ENCODE measurements at places on chromosomes 7 and 10. TPM values are rescaled to one million over a fixed set of nuclear protein-coding genes. Genes with fewer than 3 reads are reported as not detected.
A peak's percentile ranks its signal among the peaks of the same experiment; 100 is the strongest.

- DNase-seq, result no peak
These were observed 18.2 kb upstream of the HECTD2 start for GRCh38 chr10:91391920-91392319.

DNA sequence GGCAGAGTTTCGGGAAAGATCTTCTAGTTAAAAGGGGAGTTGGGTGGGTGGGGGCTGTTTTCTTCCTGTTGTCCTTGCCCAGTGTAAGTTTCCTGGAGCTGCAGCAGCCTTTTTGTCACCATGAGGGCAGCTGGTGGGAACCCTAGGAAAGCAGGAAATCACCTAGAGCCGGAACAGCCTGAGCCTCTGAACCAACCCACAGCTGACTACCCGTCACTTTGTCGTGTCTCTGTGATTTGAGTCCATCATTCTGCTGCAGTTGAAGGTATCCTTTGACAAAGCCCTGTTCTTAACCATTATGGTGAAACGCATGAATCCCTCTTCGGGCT lies 1.2 kb upstream of the C10orf143 start:
- no peak for DNase-seq

GRCh38 chr10:102185811-102186527 lies 33.8 kb downstream of the NOLC1 start:
- no peak for DNase-seq

DNA sequence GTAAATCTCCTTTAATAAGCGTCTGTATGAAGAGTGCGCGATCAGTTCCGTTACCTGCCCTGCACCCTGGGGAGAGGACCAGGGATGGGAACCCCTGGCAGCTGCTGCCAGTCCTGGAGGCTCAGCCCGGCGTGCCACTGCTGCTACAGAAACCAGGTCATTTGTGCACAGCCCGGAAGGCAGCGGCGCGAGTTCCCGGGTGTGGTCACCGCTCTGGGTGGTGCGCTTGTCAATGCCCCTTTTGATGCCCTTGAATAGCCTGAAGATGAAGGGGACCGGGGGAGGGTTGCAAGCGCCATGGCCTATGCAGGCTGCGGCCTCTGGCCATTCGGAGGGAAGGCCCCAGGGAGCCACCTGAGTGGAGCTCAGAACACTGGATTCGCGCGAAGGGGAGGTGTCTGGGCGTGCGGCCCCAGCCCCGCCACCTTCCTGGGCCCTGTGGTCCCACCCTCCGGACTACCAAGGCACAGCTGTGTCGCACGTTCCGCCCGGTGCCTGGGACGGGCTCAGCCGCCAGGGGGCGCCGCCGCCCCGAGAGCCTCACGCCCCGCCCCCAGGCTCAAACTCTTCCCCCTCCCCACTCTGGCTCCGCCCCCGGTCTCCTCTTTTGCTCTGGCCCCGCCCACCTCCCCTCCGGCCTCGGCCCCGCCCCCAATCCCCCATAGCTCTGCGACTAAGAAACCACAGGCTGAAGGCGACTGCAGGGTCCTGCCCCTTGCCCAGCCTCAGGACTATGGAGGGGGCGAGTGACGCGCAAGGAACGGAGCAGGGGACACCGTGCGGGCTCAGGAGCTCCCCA lies 16.5 kb downstream of the AP5Z1 start:
- DNase-seq, result peak; percentile 75

GRCh38 chr7:155521743-155522398 lies 24.5 kb downstream of the CNPY1 start:
- DNase-seq, result no peak

- DNase-seq, result no peak
These were observed 92.9 kb downstream of the SVOPL start for GRCh38 chr7:138608275-138608674.

DNA sequence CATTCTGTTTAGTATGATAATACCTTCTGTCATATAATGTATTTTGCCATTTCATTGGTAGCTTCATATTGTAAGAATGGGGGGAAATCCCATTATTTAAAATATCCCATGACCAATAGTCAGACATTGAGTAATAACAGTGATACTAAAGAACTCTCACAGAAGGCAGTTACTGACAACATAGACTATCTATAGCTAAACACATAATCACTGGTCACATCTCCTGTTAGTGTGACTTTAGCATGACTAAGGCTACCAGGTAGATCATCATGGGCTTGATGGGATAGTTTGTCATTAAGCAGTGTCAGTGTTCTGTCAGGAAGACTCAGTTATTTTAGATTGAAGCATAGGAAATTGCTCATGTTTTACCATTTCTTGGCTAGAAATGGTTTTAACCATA lies 16.4 kb downstream of the OPN1SW start:
- no peak for DNase-seq

GRCh38 chr7:155741082-155741481 lies 71.2 kb downstream of the SHH start:
- no peak for DNase-seq

- no peak for DNase-seq
These were observed 800.1 kb upstream of the ZWINT start for GRCh38 chr10:57161157-57161556.

DNA sequence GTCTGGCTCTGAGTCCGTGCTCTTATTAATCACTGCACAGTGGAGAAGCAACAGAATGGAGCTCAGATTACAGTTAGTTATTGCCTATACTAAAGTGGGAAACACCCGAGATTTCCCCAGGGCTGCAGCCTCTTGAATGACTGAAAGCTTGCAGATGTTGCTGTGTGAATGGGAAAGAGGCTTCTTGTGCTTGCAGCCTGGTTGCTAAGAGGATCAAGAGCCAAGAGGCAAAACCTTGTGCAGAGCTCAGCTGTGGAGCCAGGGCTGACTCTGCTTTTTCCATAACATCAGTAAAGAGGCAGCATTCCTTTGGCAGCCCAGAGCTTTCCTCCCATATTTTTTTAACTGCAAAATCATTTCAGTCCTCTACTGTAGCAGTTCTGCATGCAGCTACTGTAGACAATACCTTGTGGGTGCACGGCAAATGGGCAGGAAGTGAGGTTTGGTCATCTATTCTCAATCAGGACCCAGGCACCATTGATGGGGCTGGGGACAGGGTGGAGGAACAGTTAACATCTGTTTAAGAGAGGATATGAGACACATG lies 86.5 kb downstream of the RALA start:
- no peak for DNase-seq

DNA sequence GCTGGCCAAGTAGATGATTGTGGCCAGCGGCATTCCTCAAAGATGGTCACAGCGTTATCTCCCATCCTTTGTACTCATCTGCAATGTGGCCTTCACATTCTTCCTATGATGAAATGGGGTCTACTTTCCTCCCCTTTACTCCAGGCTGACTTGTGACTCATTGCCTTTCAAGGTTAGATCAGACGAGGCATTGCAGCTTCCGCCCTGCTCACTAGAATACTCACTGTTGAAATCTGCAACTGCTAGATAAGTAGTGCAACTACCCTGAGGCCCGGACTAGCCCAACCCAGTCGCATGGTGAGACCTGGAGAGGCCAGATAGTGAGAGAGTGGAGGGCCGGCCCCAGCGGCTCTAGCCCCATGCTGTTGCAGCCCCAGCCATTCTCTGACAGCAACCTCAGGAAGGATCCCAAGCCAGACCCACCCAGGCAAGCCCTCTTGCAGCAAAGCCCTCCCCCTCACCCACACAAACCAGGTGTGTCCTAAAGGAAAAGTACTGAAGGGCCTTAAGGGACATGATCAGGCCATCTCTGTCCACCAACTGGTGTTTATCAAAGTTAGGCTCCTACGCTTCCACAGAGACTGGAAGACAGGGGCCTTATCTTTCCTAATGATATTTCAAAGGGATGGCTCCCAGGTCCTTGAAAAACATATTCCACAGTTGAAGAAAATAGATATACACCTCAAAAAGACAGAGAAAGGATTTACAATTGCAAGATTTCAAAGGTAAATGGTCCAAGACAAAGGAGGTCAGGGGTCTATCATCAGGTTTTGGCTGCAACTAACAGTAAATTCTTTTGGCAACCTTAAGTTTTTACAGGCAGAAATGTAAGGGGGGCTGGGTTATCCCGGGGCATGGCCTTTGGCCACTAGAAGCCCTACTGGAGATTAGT lies 107.2 kb upstream of the TRIM24 start:
- DNase-seq, result no peak

DNA sequence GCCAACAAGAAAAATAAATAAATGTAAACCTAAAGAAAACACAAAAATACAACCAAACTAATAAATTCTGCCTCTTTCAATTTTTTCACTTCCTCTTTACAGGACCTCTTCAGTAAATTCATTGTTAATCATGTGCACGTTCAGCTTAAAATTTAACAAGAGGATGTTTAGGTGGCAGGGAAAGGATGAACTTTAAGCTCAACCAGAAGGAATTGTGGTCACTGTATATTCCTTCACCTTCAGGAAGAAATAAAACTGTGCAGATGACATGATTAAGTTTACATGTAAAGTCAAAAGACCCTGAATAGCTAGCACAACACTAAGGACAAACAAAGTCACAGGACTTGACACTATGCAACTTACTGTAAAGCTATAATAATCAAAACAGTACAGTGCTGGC lies 33.0 kb downstream of the KIF5B start:
- no peak for DNase-seq

DNA sequence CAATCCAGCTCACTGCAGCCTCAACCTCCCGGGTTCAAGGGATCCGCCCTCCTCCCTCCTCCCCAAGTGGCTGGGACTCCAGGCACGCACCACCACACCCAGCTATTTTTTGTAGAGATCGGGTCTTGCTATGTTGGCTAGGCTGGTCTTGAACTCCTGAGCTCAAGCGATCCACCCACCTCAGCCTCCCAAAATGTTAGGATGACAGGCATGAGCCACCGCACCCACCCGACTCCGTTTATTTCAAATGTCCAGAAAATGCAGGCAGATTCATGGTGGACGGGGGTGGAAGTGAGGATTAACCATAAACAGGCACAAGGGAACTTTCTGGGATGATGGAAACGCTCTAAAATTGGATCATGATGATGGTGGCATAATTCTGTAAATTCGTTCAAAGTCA lies 84.5 kb upstream of the DNAAF5 start:
- no peak for DNase-seq

DNA sequence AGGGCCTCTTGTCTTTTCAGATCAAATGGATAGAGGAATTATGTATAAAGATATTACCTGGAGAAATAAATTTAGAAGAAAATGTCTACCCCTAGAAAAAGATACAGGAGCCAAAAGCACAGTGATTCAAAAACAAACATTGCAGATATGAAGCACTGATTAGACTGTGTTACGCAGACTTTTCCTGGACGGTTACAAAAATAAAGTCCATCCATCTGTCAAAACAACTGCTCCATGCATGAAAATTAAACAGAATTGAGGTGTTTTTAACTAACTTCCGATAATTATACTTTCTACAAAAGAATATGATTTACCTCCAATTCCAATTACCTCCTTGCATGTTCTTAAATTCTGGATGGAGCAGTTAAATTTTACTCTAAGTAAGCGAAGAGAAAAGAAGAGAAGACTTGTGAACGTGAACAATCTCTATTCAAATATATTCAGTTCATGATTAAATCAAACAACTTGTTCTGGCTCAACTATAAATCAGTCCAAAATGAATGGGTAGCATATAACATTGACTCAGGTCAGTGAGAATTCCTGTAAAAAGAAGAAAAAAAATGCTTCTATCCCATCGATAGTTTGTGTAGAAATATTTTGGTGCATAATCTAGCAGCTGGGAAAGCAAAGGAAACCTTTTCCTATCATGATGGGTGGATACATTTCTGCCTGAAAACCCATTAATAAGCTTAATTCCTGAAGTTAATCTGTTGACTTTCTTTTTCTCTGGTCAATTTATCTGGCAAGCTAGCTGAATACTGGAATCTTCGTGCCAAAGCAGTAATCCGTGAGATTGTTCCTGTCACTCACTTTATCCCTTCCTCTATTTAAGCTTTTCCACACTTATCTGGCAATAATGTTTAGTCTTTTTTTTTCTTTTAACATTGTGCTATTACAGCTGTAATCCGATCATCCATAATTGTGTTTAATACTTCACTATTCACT lies 80.4 kb downstream of the SEMA3A start:
- no peak for DNase-seq

DNA sequence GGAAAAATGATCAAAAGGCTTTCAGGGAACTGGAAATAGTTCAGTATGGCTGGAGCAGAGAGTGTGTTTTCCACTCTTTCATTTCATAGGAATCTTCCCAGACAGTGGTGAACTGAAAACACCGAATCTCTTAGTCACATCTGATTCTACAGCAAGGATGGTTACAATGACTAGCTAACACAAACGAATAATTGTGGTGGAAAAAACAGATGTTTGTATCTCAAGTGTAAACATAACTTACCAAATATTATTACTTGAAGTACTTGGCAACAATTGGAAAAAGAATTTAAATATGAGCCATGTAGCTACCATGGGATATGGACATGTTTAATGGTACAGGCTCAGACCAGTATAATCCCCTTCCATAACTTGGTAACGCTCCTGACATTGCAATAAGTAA lies 21.1 kb upstream of the BPGM start:
- no peak for DNase-seq

GRCh38 chr7:29247963-29248236 lies 53.3 kb downstream of the CHN2 start:
- no peak for DNase-seq

GRCh38 chr10:122126763-122127659 lies 138.0 kb downstream of the TACC2 start:
- no peak for DNase-seq

- no peak for DNase-seq
These were observed 62.0 kb downstream of the LRMDA start for GRCh38 chr10:75493464-75493863.

- DNase-seq, result no peak
These were observed 55.2 kb downstream of the DIP2C start for GRCh38 chr10:634256-634655.

DNA sequence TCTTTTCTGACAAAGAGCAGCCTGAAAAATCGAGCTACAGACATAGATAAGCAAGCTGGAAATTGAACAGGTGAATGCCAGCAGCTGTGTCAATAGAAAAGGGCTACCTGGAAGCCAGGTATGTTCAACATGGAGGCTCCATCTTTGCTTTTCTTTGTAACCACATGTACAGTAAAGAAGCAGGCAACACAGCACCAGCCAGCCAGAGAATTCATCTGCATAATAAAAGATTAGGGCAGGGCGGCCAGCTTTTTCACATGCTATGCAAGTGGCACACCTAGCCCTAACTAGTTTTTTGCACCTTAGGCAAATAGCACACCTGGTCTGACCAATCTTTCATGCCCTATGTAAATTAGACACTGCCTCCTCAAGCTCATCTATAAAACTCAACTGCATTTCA lies 25.7 kb downstream of the COG5 start:
- no peak for DNase-seq

- no peak for DNase-seq
These were observed 2.1 kb downstream of the NANOS1 start for GRCh38 chr10:119031496-119032059.

DNA sequence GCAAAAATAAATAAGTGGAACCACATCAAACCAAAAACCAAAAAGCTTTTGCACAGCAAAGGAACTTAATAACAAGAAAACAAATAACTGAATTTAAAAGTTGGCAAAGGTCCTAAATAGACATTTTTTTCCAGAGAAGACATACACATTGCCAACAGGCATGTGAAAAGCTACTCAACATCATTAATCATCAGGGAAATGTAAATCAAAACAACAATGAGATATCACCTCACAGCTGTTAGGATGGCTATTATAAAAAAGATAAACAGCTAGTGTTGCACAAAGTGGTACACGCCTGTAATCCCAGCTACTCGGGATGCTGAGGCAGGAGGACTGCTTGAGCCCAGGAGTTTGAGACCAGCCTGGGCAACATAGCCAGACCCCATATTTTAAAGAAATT lies 2.2 kb upstream of the SUN3 start:
- DNase-seq, result no peak

CTAGE4 gene
- 3.4 TPM for total RNA-seq

SPAM1 gene
- not detected for total RNA-seq

ORC5 gene
- total RNA-seq, result 20.0 TPM

PRPS1L1 gene
- not detected for total RNA-seq

SHOC2 gene
- 43.2 TPM for total RNA-seq

KCNH2 gene
- 0.38 TPM for total RNA-seq

CNTNAP2 gene
- total RNA-seq, result not detected

NCOA4 gene
- 104 TPM for total RNA-seq

CRTAC1 gene
- total RNA-seq, result not detected

Measured in activated CD4-positive, alpha-beta memory T cell treated with anti-CD3 and anti-CD28 coated beads, Interleukin-2, amount 10 ng/mL, durations not matched to agents 7 days and 5 days (primary cell).